ENCODE measurements at places on chromosomes 1 and 21. TPM values are rescaled to one million over a fixed set of nuclear protein-coding genes. Genes with fewer than 3 reads are reported as not detected.

The HOOK1 gene
- total RNA-seq: under 0.01 TPM

The OR2T1 gene
- total RNA-seq: not detected

The HPCA gene
- total RNA-seq: not detected

The CD34 gene
- not detected for total RNA-seq

The TRNP1 gene
- 62.3 TPM for total RNA-seq

The TEX50 gene
- total RNA-seq: not detected

The WNT2B gene
- total RNA-seq: 1.2 TPM

The DIRAS3 gene
- 3.0 TPM for total RNA-seq

The PRAMEF26 gene
- total RNA-seq: not detected

The CRNN gene
- total RNA-seq: not detected

The RBM11 gene
- 0.12 TPM for total RNA-seq

The CDK18 gene
- total RNA-seq: 0.62 TPM

The S100A16 gene
- total RNA-seq: 242 TPM

The ADORA1 gene
- 7.5 TPM for total RNA-seq

The MAP1LC3C gene
- 0.25 TPM for total RNA-seq

The SELE gene
- total RNA-seq: not detected

The LCE2B gene
- not detected for total RNA-seq

The LHX8 gene
- not detected for total RNA-seq

The RGS13 gene
- total RNA-seq: not detected

The DENND2C gene
- 1.6 TPM for total RNA-seq

The ZNF695 gene
- 2.2 TPM for total RNA-seq

The TNFRSF4 gene
- total RNA-seq: not detected

The KIAA1614 gene
- total RNA-seq: 6.5 TPM

The USP21 gene
- total RNA-seq: 11.2 TPM

The TACSTD2 gene
- 0.11 TPM for total RNA-seq

The NTRK1 gene
- total RNA-seq: not detected
